ENCODE measurements at places on chromosomes 12 and 14.

DNA sequence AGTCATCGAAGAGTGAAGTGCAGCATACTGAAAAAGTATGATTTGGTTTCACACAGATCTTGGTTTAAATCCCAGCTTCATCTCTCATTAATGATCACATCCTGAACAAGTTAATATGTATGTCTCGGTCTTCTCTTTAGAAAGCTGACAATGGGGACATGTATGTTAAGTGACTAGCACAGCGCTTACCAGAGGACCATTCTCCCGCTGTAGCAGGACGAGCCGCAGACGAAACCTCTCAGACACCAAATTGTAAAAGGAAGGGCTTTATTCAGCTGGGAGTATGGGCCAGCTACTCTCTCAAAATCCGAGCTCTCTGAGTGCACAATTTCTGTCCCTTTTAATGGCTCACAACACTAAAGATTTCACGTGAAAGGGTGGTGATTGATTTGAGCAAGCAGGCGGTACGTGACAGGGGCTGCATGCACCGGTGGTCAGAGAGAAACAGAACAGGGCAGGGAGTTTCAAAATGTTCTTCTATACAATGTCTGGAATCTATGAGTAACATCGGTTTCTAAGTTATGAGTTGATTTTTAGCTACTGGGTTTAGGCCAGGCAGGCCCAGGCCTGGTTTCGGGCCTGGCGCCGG lies 682.4 kb downstream of the DIO2 start:
- no peak for DNase-seq

DNA sequence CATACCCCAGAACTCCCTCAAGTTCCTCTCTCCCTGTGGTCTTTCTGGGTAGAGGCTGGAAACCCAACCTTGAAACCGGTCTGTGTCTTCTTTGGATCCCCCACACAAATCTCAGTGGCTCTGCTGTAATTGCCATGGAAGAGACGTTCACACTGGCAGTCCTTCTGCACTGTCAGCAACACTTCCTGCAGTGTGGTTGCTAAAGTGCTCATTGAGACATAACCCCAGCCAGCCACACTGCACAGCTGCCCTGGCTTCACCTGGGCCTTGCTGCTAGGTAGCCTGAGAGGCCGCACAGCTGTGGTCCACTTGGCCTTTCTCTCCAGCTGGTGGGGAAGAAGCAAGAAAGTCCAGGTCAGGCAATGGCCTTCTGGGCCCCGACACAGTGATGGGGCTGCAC lies 2.4 kb downstream of the GZMH start:
- DNase-seq, result peak; percentile 36

GRCh38 chr14:103132381-103133209 lies 9.3 kb downstream of the TNFAIP2 start:
- DNase-seq, result no peak

- DNase-seq, result no peak
Observed at GRCh38 chr12:107992029-107992428, 137.1 kb upstream of the WSCD2 start.

GRCh38 chr12:20248646-20249045 lies 119.7 kb upstream of the PDE3A start:
- DNase-seq, result no peak

GRCh38 chr14:20512177-20512905 lies 7.0 kb downstream of the RNASE10 start:
- DNase-seq, result no peak

Measured in AML-193 (cell line).